ENCODE measurements at places on chromosomes 16 and 17. TPM values are rescaled to one million over a fixed set of nuclear protein-coding genes. Genes with fewer than 3 reads are reported as not detected.
A peak's percentile ranks its signal among the peaks of the same experiment; 100 is the strongest.

DNA sequence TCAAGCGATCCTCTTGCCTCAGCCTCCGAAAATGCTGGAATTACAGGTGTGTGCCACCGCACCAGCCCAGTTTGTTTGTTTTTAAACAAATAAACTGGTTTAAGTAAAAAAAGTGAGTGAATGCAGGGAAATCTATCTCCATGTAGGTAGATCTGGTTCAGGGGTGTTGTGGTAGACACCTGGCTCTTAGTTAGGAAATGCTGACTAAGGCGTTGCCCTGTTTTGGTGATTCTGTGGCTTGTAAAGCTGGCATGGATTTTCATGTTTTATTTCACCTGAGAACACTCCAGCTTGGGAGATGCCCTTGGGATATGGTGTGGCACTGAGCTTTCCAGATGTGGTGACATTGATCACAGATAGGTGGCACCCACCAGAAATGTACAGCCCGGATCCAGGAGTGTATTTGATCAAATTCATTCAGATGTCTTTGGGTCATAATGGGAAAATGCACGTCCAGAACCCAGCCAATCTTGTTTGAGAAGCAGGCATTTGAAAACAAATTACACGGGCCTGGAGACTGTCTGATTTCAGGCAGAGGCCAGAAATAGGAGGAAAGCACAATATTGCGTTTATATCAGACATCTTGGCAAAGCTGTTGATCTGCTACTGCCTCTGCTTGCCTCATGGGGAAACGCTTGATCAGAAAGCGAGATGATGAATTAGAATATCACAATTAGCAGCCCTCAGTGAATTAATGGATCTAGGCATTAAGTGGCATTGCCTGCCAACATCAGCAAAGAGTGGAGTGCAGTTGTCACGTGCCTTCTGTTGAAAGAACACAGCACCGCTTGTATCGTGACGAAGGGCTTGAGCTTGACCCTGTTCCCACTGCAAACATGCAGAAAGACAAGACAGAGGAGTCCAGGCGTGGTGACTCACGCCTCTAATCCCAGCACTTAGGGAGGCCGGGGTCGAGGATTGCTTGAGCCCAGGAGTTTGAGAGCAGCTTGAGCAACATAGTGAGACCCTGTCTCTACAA is 7.3 kb upstream of the IL34 start:
- no peaks in the 10 kb centered on the region for H3K36me3 ChIP-seq
- H3K27me3 ChIP-seq: no peaks in the 10 kb centered on the region
- DNase-seq: no peak
- H3K27ac ChIP-seq: no peak overlapping the region

DNA sequence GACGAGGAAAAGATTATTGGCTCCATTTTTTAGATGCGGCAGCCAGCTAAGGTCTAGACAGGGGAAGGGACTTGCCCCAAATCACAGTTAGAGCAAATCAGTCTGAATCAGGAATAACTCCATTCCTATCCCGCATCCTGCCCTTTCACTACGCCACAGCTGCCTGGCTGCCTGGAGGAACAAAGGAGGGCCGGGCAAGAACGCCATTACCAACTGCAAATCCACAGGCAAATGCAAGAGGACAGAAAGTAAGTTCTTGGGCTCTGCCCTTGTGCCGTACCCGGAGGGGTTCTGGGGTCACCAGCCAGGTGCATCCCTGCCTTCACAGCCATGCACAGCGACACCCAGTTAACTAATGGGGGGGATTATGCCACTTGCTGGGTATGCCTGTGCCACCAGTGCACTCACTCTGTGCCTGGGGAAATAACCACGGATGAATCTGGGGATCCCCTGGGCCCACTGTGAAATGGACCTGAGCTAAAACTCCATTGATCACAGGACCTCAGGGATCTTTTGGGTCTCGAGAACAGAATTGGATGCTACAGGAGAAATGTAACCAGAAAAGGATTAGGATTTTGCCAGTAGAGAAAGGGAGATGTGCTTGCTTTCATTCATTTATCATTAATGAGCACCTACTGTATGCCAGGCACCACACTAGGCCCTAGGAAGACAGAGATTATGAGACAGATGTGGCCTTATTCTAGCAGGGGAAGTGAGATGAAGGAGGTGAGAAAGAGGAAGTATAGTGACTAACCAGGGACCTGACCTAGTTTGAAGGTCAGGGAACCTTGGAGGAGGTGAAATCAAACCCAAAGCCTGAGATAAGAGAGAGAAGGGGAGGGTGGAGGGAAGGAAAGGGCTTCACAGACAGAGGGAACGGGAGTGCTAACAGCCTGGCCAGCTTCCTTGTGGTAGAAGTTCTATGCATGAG is 17.7 kb downstream of the BCL7C start:
- DNase-seq: no peak
- H3K4me3 ChIP-seq: peak overlapping the region; percentile 66
- peak overlapping the region; percentile 77 for H3K27ac ChIP-seq

- H3K27ac ChIP-seq: no peak overlapping the region
- H3K4me1 ChIP-seq: peaks cover 23% of the 10 kb centered on the region
- no peaks in the 10 kb centered on the region for H3K27me3 ChIP-seq
- peaks cover 3% of the 10 kb centered on the region for H3K36me3 ChIP-seq
- peak overlapping the region; percentile 79 for H3K4me3 ChIP-seq
Measured at GRCh38 chr16:53132406-53132805, 77.6 kb downstream of the CHD9 start.

DNA sequence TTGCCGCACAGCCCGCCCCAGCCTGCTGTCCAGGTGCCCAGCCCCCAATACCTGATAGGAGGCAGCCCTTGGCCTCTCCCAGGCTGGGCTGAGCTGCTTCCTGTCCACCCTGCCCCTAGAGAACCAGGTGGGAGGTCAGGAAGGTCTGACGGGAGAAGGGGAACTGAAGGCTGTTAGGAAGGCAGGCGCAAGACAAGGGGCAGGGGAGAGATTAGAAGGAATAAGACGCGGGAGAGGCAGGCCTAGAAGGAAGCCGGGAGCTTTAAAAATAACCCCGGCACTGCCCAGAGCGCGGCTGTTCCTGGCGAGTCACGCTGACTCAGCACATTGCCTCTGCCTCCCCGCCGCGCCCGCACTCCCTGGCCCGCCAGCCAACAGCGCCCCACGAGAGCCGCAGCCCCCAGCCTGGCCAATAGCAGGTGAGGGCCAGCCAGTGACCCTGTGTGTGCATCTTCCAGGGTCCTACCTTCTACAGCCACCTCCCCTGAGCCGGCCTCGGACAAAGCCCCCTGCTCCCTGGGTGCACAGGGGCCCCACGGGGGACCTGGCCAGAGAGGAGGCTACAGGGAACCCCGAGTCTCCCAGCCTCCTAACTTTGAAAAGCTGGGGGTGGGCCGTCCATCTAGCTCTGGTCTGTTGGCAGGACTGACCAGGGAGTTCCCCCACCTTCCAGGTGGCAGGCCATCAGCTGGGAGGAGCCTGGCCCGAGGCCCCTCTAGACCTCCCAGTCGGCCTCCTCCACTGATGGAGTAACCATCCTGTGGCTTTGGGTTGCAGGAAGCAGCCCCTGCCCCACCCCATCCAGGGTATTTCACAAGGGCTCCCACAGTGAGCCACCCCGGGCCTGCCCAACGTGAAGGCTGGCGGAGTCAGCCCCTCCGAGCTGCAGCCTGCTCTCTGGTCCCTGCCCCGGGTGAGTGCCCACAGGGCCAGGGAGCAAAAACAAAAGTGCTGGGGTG is 4.0 kb downstream of the MAFG start:
- peak overlapping the region; percentile 42 for H3K27ac ChIP-seq
- DNase-seq: no peak
- no peaks in the 10 kb centered on the region for H3K27me3 ChIP-seq

Gene SLC46A1
- total RNA-seq: 2.5 TPM
